ENCODE measurements at places on chromosomes 6 and 20. TPM values are rescaled to one million over a fixed set of nuclear protein-coding genes. Genes with fewer than 3 reads are reported as not detected.

The SNAI1 gene
- 0.81 TPM for total RNA-seq

The LY6G6D gene
- total RNA-seq = not detected

The LHFPL5 gene
- 0.42 TPM for total RNA-seq

The SHLD1 gene
- 1.9 TPM for total RNA-seq

The NRSN1 gene
- 0.14 TPM for total RNA-seq

The PCSK2 gene
- total RNA-seq = not detected

The ZNF391 gene
- 3.7 TPM for total RNA-seq

The FAM217A gene
- not detected for total RNA-seq

The SLC4A11 gene
- 9.4 TPM for total RNA-seq

The ZNF334 gene
- not detected for total RNA-seq

The SOBP gene
- total RNA-seq = 1.6 TPM

The MRPL18 gene
- total RNA-seq = 86.6 TPM

The RAET1G gene
- not detected for total RNA-seq

The FOXS1 gene
- total RNA-seq = not detected

The SNAP91 gene
- total RNA-seq = not detected

The SNX21 gene
- 8.7 TPM for total RNA-seq

The HSPA1L gene
- total RNA-seq = 4.2 TPM

The C2 gene
- 6.3 TPM for total RNA-seq

The SLC22A16 gene
- not detected for total RNA-seq

The SLC17A1 gene
- total RNA-seq = not detected

The OOEP gene
- total RNA-seq = 7.0 TPM

The PLCB4 gene
- total RNA-seq = 12.9 TPM
